ENCODE measurements at places on chromosomes 7 and 10.

DNA sequence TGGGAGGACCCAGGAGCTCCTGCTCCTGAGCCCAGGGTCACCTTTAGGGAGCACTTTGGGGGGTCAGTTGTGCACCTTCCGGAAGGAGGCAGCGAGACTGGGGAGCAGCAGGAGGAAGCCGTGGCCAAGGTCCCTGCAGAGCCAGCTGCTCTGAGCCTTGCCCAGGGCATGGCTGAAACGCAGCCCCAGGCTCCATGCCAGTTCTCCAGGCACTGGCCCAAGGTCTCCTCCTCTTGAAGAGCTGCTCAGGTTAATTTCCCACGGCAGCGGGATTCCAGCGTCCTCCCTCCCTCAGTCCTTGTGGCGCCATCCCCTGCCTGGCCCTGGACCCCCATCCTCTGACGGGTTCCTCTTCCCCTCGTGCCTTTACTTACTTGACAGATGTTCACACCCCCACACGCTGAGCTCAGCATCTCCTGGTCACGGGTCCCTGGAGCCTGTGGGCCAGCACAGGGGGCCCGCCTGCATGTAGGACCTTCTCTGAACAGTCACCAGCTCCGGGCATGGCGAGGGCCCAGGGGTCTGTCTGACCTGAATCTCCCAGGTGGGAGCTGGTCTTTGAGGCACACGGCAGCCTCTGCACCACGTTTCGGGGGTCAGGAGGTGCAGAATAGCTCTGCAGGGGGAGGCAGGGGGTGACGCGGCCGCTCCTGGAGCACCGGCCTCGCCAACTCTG is 16.7 kb upstream of the CFAP46 start:
- DNase-seq: no peak

GRCh38 chr10:93288679-93289634 is 193.2 kb downstream of the MYOF start:
- DNase-seq: peak; percentile 59

GRCh38 chr7:96327429-96327828 is 5.5 kb upstream of the SLC25A13 start:
- peak; percentile 91 for DNase-seq

DNA sequence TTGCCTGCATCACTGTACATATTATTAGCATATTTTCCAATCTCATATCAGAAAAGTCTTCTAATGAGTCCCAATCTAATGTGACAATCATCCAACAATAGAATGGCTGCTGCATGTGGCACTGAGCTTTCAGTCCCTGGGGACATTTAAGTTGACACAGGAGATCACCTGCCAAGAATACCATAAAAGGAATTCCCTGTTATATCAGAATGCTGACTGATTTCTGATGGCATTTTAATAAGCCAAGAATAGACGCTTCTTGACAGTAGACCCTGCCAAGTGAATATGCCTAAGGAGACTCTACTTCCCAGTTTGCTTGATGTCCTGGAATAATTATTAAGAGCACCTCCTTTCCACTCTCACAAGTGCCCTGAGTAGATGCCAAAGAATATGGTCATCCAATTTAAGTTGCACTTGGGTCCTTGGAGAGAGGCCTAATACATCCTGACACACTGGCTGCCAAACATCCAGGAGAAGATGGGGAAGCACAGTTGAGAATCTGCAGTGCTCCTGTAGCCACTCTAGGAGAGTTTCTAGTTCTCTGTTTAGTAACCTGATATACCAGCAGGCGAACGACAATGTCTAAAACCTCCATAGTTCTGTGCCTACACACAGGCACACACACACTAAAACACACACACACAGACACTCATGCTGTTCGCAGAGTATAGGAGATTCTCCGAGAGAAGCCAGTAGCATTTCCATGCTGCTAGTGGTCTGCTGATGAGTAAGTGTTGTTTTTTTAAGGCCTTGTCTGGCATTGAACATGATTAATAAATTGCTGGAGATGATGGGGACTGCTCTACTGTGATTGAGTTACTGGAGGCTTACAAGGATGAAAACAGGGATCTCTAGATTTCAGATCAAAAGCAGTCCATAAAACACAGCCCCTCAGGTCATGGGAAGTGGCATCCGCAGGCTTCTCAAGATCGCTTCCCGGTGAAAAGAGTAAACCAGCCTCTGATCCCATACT is 369.6 kb downstream of the KCNMA1 start:
- DNase-seq: peak; percentile 68

- no peak for DNase-seq
Observed at GRCh38 chr7:26284477-26284876, 7.2 kb upstream of the SNX10 start.

DNA sequence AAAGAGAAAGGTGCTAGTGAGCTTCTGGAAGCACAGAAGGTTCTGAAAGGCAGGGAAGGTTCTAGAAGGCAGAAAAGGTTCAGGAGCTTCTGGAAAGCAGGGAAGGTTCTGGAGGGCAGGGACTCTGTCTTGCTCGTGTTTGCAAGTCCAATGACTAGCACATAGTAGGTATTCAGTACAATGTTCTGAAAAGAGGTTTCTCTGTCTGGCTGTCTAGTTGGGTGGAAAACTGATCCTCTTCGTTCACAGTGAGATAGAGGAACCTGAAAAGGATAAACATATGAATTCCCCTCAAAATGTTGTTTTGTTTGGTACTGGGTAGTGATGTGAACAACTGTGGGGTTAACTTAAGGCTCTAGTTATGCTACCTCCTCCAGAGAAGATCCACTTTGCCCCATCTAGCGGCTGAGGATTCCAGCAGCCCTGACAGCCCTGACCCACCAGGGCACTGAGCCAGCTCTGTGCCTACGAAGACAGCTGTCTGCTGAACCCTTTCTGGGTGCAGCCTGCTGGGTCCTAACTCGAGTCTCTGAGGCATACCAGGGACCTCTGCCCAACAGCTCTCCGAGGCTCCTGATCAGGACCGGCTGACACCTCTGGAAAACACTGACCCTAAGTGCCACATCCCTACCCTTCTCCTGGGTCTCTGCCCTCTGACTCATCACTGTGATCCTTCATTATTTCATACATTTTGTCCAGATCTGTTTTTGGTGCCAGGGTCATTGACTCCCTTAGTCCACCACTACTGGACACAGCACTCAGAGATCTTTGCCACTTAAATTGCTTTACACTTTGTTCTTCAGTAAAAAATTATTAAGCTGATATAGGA is 15.4 kb downstream of the PTPRN2 start:
- peak; percentile 93 for DNase-seq

GRCh38 chr7:47225387-47226131 is 356.4 kb downstream of the TNS3 start:
- DNase-seq: no peak

GRCh38 chr7:22016507-22016906 is 70.8 kb upstream of the CDCA7L start:
- no peak for DNase-seq

- no peak for DNase-seq
Observed at GRCh38 chr10:34190580-34190979, 624.5 kb downstream of the PARD3 start.

DNA sequence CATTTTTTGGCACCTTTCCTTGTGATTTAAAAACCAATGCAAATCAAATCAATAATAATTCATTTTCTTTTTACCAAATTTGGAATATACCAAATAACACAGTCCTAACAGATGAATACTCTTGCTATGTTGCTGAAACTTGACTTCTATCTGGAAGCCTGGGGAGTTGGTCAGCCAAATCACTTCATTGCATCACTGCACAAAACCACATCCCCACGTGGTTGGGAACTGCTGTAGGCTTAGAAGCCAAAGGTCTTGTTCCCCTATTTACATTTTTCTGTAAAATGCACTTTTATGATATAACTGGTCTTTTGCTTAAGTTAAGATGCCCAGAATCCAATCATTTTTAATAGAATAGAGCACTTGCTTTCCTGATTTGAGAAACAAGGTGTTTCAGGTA is 15.2 kb downstream of the GPR85 start:
- DNase-seq: no peak

DNA sequence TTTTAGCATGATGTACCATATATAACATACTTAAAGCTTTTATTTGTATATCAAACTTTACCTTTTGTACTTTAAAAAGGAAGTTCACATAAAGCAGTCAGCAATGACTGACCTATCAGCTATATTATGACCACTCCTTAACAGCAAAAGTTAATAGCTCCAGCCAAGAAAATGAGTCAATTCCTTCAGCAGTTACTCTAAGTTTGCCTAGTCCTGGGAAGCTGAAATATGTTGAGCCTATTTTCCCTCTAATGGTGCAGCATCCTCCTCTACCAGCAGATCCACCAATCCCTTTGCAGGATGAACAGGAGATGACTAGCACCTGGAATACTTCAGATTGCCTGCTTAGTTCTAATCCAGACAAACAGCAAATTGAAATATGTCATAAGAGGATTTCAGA is 64.2 kb downstream of the CUL2 start:
- no peak for DNase-seq

DNA sequence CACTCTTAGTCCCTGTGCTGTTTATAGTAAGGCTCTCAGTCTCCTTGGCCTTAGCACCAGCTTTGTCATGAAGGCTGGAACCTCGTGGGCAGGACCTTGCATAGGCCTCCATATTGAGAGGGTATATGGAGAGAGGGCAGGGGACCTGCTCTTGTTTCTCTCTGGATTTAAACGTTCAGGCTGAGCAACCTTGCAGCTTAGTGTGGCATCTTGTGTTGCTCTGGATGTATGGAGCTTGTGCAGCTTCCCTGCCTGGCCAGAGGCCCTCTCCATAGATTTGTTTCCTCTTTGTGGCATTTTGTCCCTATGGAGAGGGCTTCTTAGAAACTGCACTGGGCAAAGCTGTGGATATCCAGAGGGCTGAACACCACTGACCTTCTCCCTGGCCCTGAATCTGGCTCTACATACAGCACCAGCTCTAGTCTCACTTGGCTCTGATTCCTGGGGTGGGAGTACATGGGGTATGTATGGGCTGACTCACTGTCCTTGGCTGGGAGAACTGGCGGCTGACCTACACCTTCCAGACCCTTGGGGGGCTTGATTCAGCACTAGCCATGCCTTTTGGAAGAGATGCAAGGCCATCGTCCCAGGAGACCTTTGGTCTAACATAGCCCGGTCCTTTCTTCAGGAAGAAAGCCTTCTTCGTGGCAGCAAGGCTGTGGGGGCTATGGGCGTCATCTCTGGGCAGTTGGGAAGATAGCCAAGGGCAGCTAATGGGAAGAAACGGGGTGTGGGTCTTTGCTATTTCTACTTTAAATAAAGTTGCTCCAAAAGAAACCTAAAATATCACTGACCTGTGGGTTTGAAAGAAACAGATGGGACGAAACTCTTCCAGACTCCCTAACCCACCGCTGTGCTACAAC is 30.5 kb downstream of the ITPRIP start:
- DNase-seq: no peak

DNA sequence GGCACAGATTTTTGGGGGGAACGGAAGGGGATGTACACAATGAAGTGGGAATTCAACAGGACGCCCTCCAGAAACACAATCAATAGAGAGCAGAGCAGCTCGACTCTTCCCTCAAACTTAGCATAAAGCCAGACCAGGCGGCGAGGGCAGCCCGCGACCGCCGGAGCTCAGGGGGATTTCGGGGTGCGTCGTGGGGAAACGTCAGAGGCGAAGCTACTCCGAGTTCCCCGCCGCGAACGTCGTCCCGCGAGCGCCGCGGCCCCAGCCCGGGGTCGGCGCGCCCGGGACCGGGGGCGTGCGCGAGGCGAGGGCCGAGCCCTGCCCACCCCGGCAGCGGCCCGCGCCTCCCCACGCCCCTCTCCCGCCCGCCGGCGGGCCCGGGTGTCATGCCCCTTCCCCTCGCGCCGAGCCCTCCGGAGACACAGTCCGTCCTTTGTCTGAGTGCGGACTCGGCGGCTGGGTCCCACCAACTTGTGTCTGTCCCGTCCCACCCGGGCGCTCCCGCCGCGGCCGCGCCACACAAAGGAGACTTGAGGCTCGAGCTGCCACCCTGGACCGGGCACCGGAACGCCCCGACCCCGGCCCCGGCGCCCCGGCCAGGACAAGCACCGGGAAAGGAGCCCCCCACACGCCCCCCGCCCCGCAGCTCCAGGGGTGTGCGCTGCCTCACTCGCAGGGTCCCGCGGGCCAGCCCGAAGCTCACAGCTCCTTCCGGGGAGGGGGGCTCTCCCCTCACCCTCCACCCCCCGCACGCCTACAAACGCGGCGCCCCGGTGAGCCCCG is 634 bp downstream of the EZH2 start:
- DNase-seq: peak; percentile 47

DNA sequence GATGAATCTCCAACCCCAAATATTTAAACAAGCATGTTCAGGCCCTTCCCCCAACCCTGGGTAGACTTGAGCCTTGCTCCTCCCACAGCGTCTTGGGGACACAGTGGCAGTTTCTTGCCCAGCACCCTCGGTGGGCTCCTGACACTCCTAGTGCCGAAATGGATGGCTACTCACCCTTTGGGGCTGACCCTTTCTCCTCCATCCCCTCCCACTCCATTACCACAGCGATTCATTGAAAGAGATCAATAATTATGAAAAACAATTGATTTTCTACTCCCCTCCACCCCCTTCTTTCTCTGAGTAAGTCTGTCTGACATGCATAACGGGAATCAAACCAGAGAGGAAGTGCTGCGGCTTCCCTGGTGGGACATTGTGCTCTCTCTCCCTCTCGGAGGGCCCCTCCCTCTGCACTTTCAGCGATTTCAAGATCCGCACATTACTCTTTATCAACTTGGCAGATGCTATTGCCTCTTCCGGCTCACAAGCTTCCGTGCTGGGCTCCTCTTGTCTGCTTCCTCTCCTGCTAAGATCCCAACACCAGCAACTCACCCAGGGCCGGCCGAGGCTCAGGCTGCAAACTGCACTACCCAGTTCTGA is 79.0 kb upstream of the PLXNA4 start:
- DNase-seq: no peak

GRCh38 chr10:106576534-106576933 is 588.0 kb downstream of the SORCS1 start:
- no peak for DNase-seq

- DNase-seq: no peak
Observed at GRCh38 chr7:115096262-115096661, 174.4 kb downstream of the MDFIC start.

DNA sequence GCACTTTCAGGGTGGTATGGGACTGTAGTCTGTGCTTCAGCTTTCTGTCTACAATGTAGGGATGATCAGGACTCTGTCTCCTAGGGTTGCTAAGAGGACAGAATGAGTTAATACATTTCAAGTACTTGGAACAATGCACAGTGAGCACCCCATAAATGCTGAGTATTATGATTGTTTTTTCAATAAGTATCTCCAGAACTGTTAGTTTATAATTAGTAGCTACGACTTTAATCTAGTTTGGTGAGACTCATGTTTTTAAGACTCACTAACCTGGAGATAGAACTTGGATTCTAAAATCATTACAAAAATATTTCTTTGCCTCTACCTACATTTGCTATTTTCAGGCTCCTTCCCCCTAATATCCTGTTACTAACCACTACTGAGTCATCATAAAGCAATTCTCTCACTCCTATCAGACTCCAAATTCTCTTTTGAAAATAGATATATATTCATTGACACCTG is 95.3 kb downstream of the CPED1 start:
- DNase-seq: no peak

- no peak for DNase-seq
Observed at GRCh38 chr10:74153123-74153522, 2.1 kb downstream of the ADK start.
